ENCODE measurements at places on chromosomes 12 and 14.

GRCh38 chr14:64544607-64545312 is 4.2 kb downstream of the HSPA2 start:
- DNase-seq = no peak

GRCh38 chr12:15274561-15274967 is 47.7 kb upstream of the PTPRO start:
- peak; percentile 31 for DNase-seq

DNA sequence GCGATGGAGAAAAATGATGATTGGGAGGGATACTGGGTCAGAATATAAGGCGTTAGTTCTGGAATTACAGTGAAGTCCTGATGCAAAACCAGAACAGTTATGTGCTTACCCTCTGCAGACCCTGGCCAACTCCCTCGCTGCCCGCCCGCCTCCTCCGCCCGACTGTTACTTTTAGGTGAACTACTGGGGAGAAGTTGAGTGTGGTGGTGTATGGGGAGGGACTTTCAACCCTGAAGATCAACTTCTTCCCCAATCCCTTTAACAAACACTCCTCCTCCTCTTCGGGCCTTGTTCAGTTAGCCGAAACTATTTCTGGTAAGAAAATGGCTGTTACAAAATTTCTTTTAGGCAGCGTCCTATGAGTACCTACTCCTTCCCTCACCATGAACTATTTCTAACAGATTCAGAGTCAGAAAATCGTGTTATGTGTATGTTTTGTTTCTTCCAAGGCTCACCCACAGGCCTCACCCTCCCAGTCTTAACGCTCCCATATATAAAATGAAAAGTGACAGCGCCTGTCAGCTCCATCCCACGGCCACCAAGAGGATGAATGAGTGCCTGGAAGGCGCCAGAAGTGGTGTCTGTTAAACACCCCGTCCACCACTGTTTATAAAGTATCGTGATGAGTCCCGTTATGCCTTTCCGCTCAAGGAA is 1.3 kb downstream of the FBXO33 start:
- peak; percentile 36 for DNase-seq

GRCh38 chr14:103286460-103286859 is 47.6 kb upstream of the EIF5 start:
- DNase-seq = no peak

- DNase-seq = no peak
Observed at GRCh38 chr14:58777541-58777979, 139.8 kb downstream of the DACT1 start.

GRCh38 chr12:62256408-62257096 is 3.7 kb upstream of the USP15 start:
- DNase-seq = no peak

- no peak for DNase-seq
Observed at GRCh38 chr14:88937706-88938105, 113.3 kb downstream of the TTC8 start.

- no peak for DNase-seq
Observed at GRCh38 chr14:43215524-43215923, 1291.6 kb downstream of the FSCB start.

DNA sequence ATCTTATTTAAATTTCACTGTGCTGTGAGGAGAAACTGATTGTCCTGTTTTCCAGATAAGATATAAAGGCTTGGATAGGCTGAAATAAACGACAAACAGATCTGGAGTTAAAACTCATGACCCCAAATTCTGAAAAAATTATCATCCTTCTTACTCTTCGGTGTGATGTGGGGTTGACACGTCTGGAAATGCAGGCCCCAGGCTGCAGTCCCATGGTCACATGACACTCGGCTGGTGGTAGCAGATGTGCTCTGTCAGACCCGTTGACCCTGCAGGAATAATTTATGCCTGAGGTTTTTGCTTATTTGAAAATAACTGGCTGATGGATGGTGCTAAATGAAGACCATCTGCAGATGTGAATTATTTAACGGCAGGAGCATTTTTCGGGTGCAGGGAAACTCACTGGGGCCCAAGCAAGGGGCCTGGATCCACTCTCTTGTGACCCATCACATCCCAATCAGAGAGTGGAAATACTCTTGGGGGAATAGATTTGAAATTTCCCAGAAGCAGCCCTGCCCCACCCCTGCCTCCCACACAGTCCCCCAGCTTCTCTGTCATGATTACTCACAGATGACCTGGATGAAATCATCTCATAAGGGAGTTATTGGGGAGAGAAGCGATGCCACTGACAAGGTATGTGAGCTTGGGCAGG is 47.7 kb upstream of the CMKLR1 start:
- no peak for DNase-seq

DNA sequence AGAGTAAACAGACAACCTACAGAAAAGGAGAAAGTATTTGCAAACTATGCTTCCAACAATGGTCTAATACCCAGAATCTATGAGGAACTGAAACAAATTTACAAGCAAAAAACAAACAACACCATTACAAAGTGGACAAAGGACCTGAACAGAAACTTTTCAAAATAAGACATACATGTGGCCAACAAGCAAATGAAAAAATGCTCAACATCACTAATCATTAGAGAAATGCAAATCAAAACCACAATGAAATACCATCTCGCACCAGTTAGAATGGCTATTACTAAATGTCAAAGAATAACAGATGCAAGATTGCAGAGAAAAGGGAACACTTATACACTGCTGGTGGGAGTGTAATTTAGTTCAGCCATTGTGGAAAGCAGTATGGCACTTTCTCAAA is 125.8 kb downstream of the C12orf42 start:
- DNase-seq = no peak

DNA sequence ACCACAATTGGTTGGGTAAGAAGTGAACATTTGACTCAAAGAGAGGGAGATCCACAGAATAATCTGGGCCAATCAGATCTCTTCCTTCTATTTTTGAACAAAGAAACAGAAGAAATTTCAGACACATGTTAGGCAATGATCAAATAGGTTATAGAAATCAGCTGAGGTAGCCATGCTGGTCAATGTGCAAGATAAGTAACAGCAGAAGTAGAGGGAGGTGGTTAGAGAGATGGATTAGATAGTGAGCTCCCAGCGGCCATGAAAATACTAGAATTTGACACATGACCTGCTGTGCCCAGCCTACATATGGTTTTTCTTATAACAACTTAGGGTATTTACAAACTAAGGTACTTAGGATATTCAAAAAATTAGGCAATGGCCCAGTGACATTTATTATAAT is 230.9 kb upstream of the ARID2 start:
- DNase-seq = no peak

DNA sequence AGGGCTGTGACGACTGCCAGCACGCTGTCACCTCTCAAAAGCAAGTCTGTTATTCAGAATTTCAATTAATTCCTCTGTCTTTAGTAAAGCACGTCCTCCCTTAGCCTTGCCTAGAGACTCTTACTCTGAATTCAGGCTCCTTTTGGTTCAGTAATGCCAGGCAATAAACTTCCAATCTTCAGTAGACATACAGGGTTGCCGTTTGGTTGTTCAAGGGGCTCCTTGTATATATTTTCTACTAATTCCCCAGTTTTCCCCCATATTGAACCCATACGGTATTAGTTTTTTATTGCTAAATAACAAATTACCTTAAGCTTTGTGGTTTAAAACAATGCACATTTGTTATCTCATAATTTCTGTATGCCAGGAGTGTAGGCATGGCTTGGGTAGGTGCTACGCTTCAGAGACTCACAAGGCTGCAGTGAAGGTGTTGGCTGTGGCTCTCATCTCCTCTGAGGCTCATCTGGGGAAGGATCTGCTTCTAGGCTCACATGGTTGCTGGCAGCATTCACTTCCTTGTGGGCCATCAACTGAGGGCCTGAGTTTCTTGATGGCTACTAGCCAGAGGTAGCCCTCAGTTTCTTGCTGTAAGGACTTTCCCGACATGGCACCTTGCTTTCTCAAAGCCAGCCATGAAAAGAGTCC is 7.3 kb upstream of the CLECL1 start:
- DNase-seq = no peak

- no peak for DNase-seq
Observed at GRCh38 chr12:7927470-7927869, 8.5 kb downstream of the SLC2A3 start.

GRCh38 chr14:78341827-78342389 is 171.7 kb downstream of the NRXN3 start:
- DNase-seq = no peak

GRCh38 chr14:23633160-23633701 is 2.9 kb upstream of the DHRS2 start:
- no peak for DNase-seq

- no peak for DNase-seq
Observed at GRCh38 chr14:100472094-100472455, 115.1 kb downstream of the BEGAIN start.

DNA sequence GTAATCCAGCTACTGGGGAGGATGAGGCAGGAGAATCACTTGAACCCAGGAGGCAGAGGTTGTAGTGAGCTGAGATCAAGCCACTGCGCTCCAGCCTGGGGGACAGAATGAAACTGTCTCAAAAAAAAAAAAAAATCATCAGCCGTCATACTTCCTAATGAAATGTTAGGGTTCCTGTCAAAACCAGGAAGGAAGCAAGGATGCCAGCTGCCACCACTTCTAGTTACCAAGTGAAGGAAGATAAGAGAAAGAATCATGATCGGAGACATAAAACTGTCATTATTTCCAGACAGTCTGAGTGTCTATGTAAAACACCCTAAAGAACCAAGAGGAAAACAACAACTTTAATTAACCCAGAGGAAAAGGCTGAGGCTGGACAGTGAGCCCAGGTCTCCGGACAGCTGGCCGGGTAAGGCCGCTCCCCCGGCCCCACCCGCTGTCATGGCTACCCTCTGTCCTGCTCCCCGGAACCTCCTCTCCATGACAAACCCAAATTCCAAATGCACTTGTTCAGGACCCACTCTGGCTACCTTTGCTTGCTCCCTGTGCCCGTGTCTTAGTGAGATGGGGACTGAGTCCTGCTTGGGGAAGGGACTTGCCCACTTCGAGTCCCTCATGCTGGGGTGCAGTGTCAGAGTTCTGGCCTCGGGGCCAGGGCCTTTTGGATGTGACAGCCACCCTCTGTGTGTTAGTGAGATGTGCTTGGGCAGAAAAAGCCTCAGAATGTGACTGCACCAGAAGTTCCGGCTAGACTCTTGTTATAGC is 29.0 kb downstream of the SLC6A12 start:
- DNase-seq = no peak

GRCh38 chr12:47084172-47084571 is 4.4 kb upstream of the AMIGO2 start:
- DNase-seq = no peak

DNA sequence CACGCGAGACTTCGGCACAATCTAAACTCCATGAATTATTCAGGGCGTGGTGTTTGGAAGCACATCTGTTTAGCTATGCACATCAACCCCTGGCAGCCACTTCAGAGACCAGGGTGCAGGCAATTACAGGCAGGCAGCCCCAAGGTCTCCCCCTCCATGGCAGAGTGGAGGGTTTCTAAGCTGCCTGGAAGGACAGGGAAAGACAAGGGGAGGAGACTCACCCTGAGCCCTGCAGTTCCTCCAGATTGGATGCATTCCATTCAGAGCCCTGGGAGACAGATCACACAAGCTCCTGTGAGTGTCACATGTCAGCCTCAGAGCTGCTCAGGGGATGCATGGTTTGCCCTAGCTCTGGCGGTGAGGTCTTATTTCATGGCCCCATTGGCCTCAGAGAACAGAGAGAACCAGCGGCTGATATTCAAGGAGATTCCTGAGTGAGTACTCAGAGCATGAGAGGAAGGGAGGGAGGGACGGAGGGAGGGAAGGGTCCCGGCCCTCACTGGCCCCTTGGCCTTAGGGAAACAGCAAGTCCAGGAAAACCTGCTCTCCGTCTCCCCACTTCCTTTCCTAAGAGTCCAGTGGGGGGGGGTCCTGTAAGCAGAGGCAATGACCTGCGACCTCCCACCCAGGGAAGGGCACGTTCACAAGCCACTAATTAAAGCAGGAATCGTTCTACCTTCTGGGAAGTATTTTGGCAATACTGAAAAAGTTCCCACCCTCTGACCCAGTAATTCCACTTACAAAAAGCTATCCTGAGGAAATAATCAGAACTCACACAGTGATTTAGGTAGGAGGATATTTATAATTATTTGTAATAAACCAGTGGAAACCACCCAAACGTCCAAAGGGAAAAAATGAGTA is 55.1 kb downstream of the SSH1 start:
- DNase-seq = peak; percentile 78

- DNase-seq = peak; percentile 57
Observed at GRCh38 chr14:72904840-72905561, 11.1 kb upstream of the DPF3 start.

DNA sequence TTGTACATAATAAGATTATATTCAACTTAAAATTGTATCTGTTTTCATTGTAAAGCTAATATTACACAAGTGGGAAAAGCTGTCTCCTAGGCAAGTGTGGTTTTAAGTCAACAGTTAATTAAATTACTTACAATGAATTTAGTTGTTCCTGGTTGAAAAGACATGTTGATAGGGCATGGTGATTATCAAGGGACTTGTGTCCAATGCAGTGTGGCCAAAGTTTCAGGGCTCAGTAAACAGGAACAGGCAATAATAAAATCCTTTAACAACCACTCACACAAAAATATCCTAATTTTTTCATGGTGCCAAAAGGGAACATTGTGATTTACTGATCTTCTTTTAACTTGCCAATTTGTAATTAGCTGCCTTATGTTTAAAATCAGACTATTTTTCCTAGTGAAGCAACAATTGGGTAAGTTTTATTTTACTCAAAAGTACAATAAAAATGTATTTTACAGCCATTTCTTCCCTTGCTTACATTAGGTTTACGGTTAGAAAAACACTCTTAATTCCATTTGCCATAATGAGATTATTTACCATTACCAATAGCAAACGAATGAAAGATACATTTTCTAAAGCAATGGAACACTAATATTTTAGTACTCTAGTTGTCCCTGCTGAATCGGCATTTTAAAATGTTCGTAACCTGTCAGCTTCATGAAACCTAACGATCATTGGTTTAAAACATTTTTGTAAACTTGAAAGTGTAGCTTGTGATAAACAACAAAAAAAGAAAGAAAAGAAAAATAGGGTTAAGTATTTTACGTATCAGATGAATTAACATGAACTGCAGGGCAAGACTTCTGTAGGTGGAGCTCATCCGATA is 1.8 kb upstream of the WNK1 start:
- no peak for DNase-seq

- DNase-seq = peak; percentile 54
Observed at GRCh38 chr12:75722714-75723200, 211.3 kb upstream of the KRR1 start.

DNA sequence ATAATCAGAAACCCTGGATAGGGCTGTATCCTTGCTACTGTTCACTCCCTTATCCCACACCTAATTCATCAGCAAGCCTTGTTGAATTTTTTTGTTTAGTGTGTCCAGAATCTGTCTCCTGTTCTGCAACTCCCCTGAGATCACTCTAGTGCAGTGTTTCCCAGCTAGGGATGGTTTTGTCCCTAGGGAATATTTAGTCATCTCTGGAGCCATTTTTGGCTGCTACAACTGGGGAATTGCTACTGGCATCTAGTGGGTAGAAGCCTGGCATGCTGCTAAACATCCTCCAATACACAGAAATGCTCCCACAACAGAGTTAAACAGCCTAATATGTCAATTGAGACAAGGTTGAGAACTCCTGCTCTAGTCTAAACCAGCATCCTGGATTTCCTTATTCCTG is 248.0 kb downstream of the NPAS3 start:
- DNase-seq = no peak

- no peak for DNase-seq
Observed at GRCh38 chr14:96581902-96582301, 79.7 kb downstream of the PAPOLA start.

- peak; percentile 21 for DNase-seq
Observed at GRCh38 chr14:75011356-75011994, 8.8 kb downstream of the EIF2B2 start.

- DNase-seq = no peak
Observed at GRCh38 chr14:21509432-21510143, 1.6 kb downstream of the METTL3 start.
